ENCODE measurements at places on chromosomes 7 and 10.
A peak's percentile ranks its signal among the peaks of the same experiment; 100 is the strongest.

GRCh38 chr10:106917452-106918055, 247.0 kb downstream of the SORCS1 start:
- DNase-seq = no peak

- no peak for DNase-seq
Observed at GRCh38 chr10:71239946-71240795, 27.8 kb downstream of the UNC5B start.

DNA sequence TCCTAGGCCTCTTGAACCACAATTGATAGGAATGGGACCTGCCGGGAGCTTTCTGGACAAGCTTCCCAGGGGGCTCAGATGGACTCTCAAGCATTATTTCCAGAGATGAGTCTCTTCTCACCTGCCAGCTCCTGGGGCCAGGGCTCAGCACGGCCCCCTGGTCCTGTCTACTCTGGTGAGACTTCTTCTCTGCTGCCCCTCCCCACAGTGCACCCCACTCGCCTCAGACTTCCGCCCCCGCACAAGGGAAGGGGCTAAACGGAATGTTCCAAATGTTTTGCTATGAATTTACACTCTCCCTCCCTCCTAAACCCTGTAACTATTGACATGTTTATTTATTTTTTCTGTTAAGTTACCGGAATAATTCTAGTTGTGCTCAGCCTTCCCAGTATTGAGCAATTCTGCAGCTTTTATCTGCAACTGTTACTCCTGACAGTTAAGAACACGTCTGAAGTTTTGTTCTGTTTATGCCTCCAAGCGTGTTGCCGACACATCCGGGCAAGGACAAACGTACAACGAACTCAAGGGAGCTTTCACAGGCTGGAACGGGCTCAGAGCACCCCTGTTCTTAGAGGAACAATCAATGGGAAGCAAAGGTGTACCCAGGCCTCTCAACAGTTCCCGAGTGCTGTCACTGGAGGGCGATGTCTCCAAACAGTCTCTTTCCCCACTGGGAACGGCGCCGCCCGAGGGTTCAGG, 55.2 kb downstream of the FHIP2A start:
- peak; percentile 32 for DNase-seq

DNA sequence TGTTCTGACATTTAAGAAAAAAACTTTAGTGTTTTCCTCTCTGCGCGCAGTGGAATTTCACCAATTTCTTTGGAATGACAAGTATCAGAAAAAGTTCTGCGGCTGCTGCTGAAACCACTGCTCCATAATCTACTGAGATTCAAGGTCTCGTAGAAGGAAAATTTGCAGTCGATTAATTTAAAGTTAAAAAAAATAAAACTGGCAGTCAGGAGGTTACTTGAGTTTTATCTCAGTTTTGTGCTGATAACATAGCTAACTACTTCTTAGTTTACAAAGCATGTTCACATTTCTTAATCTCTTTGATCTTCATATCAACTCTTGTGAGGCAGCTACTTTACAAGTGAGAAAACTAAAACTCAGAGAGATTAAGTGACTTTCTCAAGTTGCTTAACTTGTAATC, 18.2 kb upstream of the CALD1 start:
- DNase-seq = no peak

DNA sequence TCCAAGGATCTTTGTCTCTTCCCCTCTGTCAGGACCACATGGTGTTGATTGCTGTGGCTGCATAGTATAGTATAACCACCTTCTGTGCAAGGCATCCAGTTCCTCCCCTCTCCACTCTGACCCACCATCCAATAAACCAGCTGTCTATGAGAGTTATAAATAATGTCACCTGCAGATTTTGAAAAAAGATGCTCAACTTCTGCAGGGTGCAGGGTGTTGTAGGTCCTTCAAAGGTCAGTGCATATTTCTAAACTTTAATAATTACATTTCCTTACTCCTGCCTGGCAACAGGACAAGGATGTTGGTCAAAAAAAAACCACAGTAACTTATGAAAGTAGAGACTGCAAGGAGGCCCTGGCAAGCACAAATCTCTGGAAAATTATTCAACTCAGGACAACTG, 166.2 kb downstream of the PKD1L1 start:
- DNase-seq = no peak

- no peak for DNase-seq
Observed at GRCh38 chr10:124316326-124316725, 102.4 kb downstream of the OAT start.

GRCh38 chr10:79417731-79418130, 27.7 kb downstream of the ZCCHC24 start:
- DNase-seq = no peak

DNA sequence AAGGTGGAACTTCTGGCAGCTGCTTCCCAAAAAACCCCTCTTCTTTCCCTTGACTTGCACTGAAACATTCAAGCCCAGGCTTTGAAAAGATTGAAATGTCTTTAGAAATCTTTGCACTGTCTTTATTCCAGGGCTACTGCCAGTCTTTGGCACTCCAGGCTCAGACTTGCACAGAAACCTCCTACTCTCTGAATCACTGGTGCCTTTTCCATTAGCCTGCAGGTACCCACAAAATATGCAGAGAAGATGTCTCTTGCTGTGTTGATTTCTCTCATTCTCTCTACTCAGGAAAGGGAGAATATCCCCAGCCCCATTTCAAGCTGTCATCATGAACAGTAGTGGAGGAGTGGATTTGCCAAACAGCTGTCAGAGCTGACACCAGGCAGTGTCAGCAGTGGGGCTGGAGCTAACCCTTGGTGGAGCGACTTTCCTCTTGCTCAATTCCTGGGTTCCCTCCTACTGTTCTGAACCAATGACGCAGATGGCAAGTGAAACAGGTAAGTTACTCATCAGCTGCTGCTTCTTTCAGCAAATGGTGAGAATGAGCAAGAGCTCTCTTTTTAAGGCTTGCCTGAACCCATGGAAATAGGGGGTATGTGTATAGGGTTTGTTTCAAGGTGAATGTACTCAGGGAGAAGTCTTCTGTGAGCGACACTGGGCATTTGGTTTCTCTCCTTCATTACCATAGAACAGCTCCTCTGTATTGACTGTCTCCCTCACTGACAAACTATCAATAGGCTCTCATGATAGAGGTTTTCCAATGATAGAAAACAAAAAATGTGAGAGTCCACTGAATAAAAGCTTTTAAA, 362.4 kb downstream of the ADRA2A start:
- no peak for DNase-seq

- no peak for DNase-seq
Observed at GRCh38 chr10:121573538-121573941, 24.7 kb downstream of the FGFR2 start.

GRCh38 chr10:91328320-91328984, 81.7 kb upstream of the HECTD2 start:
- no peak for DNase-seq

DNA sequence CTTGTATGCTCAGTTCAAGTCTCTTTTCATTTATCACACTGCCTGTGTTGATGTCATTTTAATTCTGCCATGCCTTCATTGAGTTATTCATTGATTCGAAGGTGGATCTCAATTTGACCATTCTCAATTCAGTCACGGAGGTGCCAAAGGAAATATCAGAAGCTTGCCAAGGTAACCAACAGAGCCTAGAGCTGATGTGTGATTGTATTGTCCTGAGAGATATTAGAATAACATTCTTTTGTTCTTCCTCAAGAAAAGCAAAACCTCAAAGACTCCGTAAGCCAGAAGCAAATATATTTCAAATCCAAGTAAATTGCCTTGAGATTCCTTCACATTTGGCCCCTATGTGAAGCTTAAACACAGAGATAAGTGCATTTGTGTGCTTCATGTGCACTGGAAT, 345.3 kb downstream of the CXCL12 start:
- DNase-seq = no peak

GRCh38 chr7:130273081-130273932, 6.6 kb downstream of the CPA2 start:
- no peak for DNase-seq

DNA sequence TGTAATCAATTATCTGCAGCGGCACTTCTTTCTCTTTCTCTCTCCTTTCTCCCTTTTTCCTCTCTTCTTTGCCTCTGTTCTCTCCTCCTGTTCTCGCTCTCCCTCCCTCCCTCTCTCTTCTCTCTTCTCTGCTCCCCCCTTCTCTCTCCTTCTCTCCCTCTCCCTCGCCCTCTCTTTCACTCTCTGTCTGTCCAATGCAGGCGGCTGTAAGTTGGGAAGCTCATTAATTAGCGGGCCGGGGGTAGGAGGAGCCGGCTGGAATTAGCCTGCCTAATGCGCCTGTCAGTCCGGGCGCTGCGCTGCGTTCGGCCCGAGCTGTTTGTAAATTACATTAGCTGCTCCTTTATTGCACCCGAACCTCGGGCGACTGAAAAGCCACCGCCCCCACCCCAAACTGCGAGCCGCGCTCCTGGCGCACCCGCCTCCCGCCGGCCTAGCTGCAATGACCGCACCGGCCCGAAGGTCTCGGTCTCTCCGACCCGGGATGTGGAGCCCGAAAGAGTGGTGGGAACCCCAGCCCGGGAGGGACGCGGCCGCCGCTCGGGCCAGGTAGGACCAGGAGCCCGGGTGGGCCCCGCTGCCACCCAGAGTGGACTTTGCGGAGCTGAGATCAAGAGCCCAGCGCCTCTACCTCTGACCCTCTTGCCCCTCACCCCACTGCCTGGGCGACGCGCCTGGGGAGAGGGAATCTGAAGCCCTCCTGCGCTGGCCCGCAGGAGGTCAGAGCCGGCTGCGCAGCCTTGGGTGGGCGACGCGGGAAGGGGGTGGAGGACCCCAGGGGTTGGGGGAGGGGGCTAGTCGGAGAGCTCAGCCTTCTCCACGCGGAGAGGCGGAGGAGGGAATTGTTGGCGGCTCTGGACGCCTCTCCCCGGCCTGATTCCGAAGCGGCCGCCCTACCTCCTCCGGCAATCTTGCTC, at the start of gene LBX1:
Gene LBX1, minus strand, starts transcription at position 198 of the 917 bp plus-strand sequence. CDS start 648 bp downstream, outside the sequence.
- DNase-seq = no peak

GRCh38 chr7:37128327-37129034, 320.2 kb downstream of the ELMO1 start:
- no peak for DNase-seq

DNA sequence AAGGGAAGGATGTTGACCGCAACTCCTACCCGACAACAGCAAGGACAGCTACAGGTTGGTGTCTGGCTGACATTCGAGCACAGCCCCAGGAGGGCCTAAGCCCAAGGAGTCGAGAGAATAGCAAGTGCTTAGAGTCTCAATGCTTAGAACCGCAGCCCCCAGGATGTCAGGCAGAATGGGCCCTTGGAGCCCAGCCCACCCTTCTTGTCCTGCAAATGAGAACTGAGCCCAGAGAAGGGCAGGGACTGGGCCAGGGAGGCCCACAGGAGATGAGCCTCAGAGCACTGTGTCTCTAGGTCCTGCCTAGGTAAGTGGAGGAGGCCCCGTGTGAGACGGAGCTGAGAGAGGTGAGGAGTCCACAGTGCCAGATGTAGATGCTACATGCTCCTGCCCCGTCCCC, 173.3 kb upstream of the ZMIZ1 start:
- DNase-seq = peak; percentile 74

- DNase-seq = no peak
Observed at GRCh38 chr10:97222326-97222961, 36.7 kb upstream of the SLIT1 start.

DNA sequence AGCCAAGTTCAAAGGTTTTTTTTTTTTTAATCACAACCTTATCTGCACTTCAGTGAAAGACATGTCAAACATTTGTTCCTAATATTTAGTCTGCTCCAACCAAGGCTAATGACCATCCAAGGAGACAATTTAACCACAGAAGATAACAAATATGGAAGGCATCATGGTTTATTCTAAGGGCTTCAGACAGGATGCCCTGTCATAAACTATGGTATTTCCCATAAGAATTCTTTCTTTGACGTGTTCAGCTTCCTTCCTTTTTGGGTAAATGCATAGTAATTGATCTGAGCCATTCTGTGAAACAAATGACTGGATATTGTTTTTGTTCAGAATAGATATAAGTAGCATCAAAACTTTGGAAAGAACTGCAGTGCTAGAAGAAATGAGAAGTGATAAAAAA, 326.5 kb upstream of the AOAH start:
- no peak for DNase-seq

- DNase-seq = no peak
Observed at GRCh38 chr10:767211-767610, 77.7 kb upstream of the DIP2C start.

- DNase-seq = no peak
Observed at GRCh38 chr7:150587551-150587950, 20.4 kb downstream of the GIMAP4 start.

- DNase-seq = no peak
Observed at GRCh38 chr7:91596287-91596686, 284.2 kb downstream of the MTERF1 start.

DNA sequence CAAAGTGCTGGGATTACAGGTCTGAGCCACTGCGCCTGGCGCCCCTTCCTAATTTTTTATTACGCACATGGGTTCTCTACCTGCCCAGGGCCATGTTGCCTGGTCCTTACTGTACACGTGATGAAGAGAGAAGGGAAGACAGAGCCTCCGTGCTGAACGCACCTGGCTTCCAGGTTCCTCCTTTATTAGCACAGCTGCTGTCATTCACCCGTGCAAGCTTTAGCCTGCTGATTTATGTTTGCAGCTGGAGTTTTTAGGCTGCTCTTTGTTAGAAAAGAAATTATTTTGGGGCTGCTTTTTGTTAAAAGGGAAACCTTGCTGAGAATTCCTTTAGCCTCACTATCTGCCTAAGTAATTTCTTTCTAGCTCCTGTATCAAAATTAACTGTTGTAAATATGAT, 417.0 kb downstream of the CALN1 start:
- DNase-seq = peak; percentile 23

GRCh38 chr10:73205081-73205480, 37.2 kb downstream of the FAM149B1 start:
- no peak for DNase-seq

DNA sequence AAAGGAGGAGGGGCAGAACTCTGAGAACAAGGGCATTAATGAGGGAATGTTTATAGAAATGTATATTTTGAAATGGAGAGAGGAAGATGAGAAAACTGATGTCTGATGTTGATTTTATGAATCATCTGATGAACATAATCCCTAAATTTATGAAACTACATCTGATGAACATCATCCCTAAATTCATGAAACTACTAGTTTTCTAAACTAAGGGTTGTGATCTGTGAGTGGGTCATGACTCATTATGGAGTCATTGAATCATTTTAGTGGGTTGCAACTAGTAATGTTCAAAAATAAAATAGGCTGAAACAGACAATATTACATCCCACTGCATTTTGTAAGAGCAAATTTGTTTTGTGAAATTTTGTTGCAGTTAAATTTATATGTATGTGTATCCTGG, 442.6 kb upstream of the TEX47 start:
- DNase-seq = no peak

DNA sequence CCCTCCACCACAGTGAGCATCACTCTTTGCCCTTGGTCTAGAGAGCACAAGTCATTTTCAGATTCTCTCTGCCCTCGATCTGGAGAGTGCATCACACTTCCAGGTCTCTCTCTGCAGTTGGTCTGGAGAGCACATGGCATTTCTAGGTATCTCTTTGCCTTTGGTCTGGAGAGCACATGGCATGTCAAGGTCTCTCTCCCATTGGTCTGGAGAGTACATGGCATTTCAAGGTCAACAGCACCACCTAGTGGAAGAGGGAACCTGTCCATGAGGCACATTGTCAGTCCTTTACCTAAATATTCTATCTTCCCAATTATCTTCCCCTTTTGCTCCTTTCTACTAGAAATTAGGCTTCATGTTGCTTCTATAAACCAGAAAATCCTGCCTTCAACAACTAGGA, 1139.4 kb downstream of the XPNPEP1 start:
- DNase-seq = no peak

- DNase-seq = no peak
Observed at GRCh38 chr10:22693371-22693784, 21.0 kb downstream of the PIP4K2A start.

- DNase-seq = no peak
Observed at GRCh38 chr10:60819271-60819670, 41.0 kb downstream of the CDK1 start.

Measured in lower leg skin (tissue), 4 donors.